Epithelial cell of alveolus of lung (primary cell): ENCODE measurements at places on chromosomes 12 and 14. TPM values are rescaled to one million over a fixed set of nuclear protein-coding genes. Genes with fewer than 3 reads are reported as not detected.

The C12orf75 gene
- 12.9 and 131 TPM in 2 replicates for total RNA-seq

The TAS2R9 gene
- total RNA-seq = not detected in 2 replicates

The CIROP gene
- total RNA-seq = 0.88 TPM in 1 of 2 replicates, not detected in the other

The OR10G3 gene
- not detected in 2 replicates for total RNA-seq

The OS9 gene
- total RNA-seq = 175 and 282 TPM in 2 replicates

The AHNAK2 gene
- total RNA-seq = 7.6 and 22.5 TPM in 2 replicates

The NTF3 gene
- total RNA-seq = 0.08 and 0.13 TPM in 2 replicates

The MEG3 gene
- total RNA-seq = 23.8 and 75.1 TPM in 2 replicates
